ENCODE measurements at places on chromosomes 2 and 18.

DNA sequence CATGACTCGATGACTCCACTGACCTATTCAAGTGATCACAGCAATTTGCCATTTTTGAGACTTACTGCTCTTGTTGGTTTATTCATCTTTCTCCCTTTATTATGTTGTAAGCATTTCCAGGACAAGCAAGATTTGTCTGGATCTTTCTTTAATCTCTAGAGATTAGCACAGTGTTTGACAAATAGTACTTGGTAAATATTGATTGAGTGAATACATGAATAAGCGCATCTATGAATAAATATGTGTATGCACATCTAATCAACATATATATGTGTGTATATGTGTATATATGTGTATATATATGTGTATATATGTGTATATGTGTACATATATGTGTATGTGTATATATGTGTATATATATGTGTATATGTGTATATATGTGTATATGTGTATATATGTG is 7.3 kb downstream of the TMX3 start:
- DNase-seq: no peak

DNA sequence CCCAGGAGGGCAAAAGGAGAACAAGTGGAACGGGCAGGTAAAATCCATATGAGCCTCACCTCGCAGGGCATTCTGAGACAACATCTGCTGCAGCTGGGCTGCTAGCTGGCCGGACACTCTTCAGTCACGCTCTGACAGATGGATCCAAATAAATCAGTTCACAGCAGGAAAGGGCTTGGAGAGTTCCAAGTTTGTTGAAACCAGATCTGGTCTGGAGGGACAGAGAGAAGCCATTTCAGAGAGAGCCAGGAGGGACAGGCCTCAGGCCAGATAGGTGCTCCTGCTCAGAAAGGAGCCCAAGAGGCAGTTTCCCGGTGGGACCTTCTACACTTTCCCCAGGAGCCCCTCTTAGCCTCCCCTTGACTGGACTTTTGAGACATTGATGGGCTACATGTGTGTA is 28.2 kb upstream of the TNP1 start:
- DNase-seq: no peak

DNA sequence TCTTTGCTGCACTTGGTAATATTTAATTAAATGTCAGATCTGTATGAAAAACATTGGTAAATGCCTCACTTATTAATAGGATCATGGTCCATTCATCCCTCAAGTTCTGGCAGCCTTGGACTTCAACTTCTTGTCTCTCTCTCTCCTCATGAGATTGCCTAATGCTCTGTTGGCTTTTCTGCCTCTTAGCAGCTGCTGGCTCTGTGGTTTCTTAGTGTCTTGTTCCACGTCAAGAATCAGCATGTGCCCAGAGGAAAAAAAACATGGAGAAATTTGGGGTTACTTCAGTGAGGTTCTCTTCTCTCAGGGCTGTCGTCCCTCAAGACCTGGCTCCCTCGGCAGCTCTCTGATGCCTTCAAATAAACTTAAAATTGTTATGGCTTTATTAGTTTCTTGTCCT is 75.4 kb downstream of the TAF4B start:
- no peak for DNase-seq

DNA sequence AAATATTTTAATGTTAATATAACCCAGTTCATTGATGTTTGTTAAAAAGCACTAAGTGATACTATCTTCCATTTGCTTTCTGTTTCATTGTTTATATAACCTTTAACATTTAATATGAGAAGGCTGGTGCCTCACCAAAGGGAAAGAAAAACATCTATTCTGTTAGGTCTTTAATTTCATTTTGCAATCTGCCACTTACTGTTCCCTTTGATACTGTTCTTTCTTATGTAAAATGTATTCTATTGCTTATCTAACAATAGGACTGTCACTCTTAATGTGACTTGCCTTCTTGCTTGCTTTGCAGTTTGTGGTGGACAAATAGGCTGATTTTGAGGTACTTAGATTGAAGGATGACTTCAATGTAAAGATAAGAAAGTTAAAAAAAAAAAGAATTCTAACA is 1666.1 kb upstream of the DDX18 start:
- no peak for DNase-seq

GRCh38 chr2:166361351-166362153 is 14.2 kb downstream of the SCN9A start:
- no peak for DNase-seq

Measured in CD4-positive, alpha-beta T cell treated with Interleukin-6 for 4 hours (primary cell).